ENCODE measurements at places on chromosomes 16 and 17.

- DNase-seq, result peak; percentile 73
Observed at GRCh38 chr17:73595479-73595878, 48.8 kb downstream of the SDK2 start.

GRCh38 chr16:66872559-66872942 lies 7.8 kb upstream of the PDP2 start:
- no peak for DNase-seq

- DNase-seq, result no peak
Observed at GRCh38 chr17:83180996-83181481, 101.6 kb downstream of the METRNL start.

DNA sequence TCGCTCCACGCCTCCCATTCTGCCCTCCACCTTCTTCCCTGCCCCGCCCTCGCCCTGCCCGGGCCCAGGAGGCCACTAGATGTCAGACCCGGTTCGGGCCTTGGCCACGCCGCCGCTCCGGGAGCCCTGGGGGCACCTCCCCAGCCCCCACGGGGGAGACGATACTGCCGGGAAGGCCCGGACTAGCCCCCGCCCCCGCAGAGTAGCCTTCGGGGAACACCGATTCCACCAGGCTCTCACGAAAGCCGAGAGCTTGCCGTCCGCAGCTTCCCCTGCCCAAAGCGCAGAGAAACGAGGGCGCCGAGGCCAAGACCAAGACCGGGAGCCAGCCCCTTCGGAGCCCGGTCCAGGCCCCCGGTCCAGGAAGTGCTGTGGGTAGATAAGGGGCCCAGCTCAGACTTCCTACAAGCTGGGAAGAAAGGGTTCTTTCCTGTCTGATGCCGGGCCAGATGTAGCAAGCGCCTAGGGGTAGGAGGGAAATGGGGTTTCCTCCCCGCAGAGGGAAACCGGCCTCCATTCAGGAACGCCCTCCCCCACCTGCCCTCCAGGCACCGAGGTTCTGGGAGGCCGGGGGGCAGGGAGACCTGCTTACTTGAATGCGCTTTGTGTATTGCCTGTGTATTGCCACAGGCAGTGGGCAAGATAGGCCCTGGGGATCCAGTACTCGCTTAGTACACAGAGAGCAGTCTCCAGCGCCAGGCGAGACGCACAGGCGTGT lies 806 bp upstream of the CYB561 start:
- no peak for DNase-seq

DNA sequence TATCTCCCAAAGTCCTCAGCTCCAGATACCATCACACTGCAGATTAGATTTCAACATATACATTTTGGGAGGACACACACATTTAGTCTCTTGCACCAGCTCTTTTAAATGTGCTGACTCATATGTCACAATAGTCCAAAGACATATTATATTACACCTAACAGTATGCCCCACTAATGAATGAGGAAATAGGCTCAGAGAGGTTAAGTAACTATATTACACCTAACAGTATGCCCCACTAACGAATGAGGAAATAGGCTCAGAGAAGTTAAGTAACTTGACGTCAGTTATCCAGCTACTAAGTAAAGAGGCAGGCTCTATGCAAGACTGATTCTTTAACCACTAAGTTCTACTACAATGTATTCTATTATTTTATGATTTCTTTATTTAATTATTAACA lies 9.7 kb downstream of the IRX6 start:
- DNase-seq, result no peak

DNA sequence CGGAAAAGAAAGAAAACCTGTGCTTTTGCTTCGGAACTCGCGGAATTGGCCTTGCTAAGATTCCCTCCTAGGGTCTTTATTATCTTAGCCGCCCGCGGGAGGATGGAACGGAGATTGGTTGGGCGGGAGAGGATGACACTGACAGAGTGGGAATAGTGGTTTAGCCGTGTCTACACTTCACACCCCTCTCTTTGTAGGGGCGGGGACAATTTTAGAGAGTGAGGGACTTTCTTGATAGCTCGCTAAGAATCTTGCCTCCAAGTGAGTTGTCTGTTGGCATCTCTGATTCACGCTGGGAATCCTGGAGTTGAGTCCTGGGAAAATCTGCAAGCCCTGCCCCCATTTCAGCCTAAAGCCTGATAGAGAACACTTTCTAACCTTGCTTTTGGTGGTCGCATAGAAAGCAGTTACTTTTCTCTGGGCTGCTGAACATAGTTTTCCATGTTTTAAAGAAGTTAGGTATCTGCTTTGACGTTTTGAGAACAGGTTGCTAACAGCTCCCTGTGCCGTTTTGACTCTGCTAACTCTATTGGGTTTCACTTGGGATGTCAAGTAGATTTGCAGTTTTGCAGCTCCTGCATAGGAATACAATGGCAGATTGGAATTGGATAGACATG lies 697 bp downstream of the NOL11 start:
- peak; percentile 73 for DNase-seq

- no peak for DNase-seq
Observed at GRCh38 chr17:43912635-43913304, 5.4 kb upstream of the MPP2 start.

DNA sequence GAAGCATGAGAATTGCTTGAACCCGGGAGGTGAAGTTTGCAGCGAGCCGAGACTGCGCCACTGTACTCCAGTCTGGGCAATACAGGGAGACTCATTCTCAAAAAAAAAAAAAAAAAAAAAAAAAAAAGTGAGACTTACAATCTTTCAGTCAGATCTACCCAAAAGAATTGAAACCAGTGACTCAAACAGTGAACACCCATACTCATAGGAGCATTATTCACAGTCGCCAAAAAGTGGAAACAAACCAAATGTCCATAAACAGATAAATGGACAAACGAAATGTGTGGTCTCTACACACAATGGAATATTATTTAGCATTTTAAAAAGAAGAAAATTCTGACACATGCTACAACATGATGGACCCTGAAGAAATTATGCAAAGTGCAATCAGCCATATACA lies 9.1 kb upstream of the SCNN1B start:
- DNase-seq, result no peak

DNA sequence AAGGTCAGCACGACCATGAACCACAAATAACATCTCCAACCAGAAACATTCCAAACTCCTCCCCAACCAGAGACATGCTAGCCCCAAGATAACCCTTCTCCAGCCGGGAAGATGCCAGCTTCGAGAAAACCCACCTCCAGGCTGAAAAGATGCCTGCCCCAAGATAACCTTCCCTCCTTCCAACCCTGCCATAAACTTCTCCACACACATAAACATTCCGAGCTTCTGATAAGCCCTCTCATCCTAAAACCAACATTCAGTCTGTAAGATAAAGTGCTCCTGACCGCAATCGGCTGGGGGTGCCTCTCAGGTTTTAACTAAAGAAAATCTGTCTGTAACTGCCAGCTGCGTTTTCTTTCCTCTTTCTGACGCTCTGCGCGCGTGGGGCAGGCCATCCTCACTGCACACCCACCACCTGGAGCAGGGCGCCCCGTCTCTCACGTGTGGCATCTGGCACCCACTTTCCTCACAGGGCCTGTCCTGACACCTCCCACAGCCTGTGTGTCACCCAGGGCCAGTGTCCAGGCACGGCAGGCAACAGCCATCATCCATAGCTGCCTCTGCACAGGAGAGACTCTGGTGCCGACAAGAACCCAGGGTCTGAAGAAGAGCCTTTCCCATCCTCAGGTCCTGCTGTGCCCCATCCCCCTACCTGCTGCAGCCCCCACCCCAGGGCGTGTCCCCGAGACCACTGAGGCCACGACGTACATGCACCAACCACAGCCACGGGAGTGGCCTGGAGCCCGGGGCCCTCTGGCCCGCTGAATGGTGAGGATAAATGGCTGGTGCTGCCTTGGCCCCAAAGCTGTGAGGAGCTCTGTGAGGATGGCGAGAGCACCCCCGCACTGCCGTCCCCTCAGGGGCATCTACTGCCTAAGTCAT lies 3.7 kb downstream of the TEPSIN start:
- DNase-seq, result no peak

DNA sequence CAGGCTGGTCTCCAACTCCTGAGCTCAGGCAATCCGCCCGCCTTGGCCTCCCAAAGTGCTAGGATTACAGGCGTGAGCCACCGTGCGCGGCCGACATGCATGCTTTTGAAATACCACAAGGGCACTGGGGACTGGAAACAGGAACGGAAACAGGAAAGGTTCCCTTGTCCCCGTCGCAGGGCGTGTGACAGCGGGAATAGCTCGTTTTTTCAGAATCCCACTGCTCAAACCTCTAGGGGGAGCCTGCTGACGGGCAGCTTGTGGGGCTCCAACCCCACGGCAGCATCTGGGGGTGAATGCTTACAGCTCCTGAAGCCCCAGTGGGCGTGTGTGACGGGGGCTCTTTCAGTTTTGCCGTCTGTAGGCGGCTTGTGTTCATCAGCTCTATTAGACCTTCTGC lies 18.8 kb upstream of the ASGR2 start:
- DNase-seq, result no peak
